ENCODE measurements at places on chromosomes 3 and 15.

- DNase-seq = no peak
These were observed 286.6 kb upstream of the ADAMTS9 start for GRCh38 chr3:64974401-64974800.

DNA sequence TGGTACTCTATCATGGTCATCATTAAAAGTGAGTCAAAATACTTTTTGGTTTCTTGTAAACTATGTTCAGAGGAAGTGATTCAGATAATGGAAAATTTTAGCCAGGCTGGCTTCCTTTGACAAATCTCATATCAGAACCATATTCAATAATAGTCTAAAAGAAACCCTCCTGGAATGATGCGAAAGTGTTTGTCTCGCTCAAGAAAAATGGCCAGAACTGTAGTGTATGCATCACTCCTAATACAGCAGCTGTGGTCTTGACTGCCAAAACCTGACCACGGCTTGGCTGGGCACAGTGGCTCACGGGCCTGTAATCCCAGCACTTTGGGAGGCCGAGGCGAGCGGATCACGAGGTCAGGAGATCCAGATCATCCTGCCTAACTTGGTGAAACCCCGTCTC is 35.6 kb upstream of the KCNMB2 start:
- DNase-seq = no peak

- no peak for DNase-seq
These were observed 88.3 kb downstream of the ARHGEF26 start for GRCh38 chr3:154209499-154209898.

- peak; percentile 72 for DNase-seq
These were observed 12.8 kb downstream of the GCSAM start for GRCh38 chr3:112119962-112120836.

- no peak for DNase-seq
These were observed 86.7 kb upstream of the ANKRD34C start for GRCh38 chr15:79195802-79196201.

- DNase-seq = no peak
These were observed 100.4 kb downstream of the VGLL4 start for GRCh38 chr3:11543141-11543947.

DNA sequence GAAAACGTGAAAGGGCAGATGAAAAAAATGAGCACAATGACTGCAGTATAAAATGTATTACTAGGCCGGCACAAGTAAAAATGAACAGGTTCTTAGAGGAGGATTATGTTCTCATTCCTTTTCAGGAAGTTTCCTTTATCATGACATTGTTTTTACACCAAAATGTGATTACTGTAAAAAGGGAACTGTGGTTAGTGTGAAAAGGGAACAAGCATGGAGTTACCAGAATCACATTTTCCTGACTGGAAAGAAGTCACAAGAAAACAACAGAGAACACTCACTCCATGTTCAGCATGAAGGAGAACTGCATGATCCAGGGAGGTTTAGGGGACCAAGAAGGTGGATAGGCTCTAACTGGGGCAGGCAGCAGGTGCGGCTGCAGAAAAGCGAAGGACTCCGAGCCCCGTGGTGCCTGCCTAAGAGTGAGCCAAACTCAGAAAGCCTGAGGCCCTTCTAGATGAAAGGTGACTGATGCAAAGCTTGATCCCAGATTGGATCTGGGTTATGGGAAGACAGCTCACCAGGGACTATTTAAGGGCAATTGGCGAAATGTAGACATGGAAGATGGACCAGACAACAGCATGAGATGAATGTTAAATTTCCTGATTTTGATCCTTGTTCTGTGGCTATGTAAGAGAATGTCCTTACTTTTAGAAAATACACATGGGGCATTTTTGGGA is 77.3 kb downstream of the CCR1 start:
- peak; percentile 74 for DNase-seq

DNA sequence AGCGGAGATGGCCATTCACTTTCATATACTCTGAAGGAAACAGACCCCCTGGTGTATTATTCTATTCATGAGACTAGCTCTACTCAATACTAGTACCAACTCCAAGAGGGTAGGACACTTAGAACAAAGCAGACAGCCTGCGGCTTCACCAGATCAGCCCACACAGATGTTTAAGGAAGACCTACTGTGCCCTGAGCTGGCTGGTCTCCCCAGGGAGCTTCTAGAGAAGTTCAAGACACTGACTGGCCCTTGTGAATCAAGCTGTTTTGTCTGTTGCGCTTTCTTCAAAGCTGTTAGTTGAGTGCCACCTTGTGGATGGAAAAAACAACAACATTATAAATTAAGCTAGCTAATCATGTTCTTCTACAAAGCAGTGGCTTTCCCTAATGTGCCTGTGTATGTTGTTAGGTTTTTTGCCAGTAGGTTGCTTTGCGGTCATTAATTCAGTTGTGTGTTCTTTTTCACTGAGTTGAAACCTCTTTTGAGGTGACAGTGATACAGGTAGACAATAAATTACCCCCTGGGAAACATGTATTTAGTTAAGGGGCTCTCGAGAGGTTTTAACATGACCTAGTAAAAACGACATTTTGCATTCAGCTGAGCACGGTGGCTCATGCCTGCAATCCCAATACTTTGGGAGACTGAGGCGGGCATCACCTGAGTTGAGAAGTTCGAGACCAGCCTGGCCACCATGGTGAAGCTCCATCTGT is 64.2 kb upstream of the MYZAP start:
- DNase-seq = peak; percentile 88

GRCh38 chr3:150050510-150050909 is 79.8 kb upstream of the PFN2 start:
- no peak for DNase-seq

DNA sequence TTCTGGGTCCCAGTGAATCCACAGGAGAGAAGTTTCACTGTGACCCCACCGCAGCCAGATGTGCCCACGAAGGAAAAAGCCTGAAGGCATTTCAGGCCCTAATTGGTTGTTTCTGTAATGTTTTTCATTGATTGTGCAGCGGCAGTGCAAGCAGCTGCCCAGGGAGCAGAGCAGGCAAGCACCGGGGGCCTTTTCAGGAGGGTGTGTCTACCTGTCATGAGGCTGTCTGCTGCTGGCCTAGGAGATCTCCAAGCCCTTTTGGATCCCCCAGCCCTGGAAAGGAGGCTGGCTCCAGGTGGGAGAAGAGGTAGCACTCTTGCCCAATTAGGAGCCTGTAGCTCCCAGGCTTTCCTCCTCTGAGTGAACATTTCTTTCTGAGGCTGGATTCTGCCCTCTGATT is 108.8 kb downstream of the EPHB1 start:
- no peak for DNase-seq

DNA sequence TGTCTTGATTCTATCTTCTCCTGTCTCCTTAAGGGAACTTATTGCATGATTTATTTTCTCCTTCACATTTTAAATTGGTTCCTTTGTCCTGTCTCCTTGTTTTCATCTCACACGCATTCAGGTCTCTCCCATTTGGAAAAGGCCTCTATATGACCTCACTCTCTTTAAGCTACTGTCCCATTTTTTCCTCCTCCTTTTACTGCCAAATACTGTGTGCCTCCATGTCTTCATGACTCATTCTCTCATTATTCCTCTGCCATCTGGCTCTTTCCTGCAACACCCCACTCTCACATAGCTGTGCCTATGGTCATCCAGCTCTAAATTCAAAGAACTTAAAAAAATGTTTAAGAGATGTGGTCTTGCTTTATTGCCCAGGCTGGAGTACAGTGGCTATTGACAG is 48.0 kb downstream of the TYRO3 start:
- no peak for DNase-seq

GRCh38 chr15:78749831-78750230 is 61.4 kb downstream of the ADAMTS7 start:
- no peak for DNase-seq

DNA sequence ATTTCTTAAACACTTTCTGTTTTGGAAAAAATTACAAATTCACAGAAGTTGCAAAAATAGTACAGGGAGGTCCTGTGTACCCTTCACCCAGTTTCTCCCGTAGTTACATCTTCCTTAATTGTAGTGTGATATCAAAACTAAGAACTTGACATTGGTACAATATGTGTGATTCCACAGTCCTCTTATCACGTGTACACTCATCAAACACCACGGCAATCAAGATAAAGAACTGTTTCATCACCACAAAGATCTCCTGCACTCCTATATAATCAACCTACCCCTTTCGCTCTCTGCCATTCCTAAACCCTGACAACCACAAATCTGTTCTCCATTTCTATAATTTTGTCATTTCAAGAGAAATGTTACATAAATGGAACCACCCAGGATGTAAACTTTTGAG is 31.4 kb downstream of the POMGNT2 start:
- DNase-seq = no peak

- DNase-seq = no peak
These were observed 280.3 kb upstream of the THBS1 start for GRCh38 chr15:39300451-39301153.

GRCh38 chr15:40796512-40796911 is 10.4 kb upstream of the ZFYVE19 start:
- DNase-seq = no peak

- DNase-seq = no peak
These were observed 64.5 kb downstream of the NPTN start for GRCh38 chr15:73568564-73569280.

GRCh38 chr15:32677238-32677750 is 35.8 kb downstream of the SCG5 start:
- DNase-seq = no peak

GRCh38 chr15:60076582-60077276 is 72.6 kb downstream of the FOXB1 start:
- DNase-seq = no peak

Measured in Kasumi-1 (cell line).